ENCODE measurements at places on chromosomes 1 and 21. TPM values are rescaled to one million over a fixed set of nuclear protein-coding genes. Genes with fewer than 3 reads are reported as not detected.

DNA sequence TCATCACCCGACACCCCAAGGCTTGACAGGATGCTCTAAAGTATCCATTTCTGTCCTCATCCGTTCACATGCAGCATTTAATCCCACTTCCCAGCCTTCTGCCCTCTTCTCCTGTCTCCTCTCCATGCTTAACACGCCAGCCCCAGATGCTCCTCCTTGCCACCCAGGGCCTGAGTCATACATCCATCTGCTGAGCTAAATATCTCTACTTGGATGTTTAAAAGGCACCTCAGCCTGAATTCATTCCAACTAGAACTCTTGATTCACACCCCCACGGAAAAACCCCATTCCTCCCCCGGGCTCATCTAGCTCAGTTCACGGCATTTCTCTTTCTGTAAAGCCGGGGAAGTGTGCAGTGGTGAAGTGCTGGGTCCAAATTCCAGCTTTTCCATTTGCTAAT, 27.7 kb downstream of the TEX35 start:
- peak; percentile 62 for DNase-seq

Gene PPIAL4G
- not detected for total RNA-seq

Gene PIGR
- not detected for total RNA-seq

GRCh38 chr1:106768501-106768900, 288.0 kb upstream of the PRMT6 start:
- DNase-seq: peak; percentile 70

DNA sequence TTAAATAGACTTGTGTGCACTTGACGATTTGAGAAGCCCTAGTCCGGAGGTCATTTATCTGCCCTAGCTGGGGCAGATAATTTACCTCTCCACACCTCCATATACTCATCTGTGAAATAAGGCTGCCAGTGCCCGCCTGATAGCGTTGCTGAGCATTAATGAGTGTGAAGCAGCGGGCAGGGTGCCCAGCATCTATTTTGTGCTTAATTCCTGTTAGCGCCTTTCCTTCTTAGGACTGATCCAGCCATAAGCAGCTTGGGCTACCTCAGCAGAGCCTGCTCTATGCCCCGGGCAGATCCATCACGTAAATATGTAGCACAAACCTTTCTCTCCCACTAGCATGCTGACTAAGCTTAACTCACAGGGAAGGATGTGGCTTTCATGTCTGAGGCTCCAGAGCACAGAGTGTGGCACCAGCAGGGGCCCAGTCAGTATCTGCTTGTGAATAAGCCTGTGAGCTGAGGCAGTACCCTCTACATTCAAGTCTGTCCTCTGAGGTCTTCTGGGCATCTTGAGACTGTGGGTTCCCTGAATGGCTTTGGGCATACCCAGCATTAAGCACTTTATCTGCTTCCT, 21.5 kb upstream of the RNF187 start:
- DNase-seq: no peak

DNA sequence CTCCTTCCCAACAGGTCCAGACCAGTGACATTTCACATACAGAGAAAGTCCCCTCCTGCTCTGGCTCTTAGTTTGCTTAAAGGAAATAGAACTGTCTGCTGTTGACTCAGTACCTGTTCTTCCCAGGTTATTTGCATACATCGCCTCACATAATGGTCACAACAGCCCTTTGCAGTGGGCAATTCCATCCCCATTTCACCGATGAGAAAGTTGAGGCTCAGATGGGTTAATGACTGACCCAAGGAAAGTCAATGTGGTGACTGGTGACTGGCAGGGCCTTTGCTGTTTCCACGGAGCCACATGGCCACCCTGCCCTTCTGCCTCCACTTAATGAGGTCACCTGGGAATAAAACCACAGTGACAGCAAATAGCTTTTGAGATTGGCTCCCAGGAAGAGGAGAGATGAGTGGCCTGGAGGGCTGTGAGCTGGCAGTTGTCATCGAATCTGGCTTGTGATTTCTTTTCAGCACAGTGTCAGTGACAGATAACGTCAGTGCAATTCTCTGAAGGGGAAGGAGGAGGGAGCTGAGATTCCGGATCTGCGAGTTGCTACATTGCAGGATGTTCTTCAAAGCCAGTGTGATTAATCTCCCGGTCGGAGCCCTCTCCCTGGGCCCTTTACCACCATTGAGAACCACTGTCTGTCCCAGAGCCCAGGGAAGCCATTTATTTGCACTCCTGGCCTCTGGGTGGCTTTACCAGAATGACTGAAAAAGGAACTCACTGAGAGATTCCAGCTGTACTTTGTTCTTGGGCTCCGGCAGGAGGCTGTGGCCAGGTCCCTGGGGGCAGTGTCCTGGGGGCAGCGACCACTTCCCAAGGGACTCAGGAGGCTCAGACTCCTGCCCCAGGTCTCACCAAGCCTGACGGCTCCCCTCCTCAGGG, 117.2 kb downstream of the CNIH3 start:
- peak; percentile 46 for DNase-seq

Gene KRTAP19-1
- total RNA-seq: not detected

Gene MR1
- 21.6 TPM for total RNA-seq

Gene ITGB2
- 0.09 TPM for total RNA-seq

GRCh38 chr1:1021010-1021919, 1.3 kb downstream of the AGRN start:
- peak; percentile 64 for DNase-seq

Gene FTCD
- 0.27 TPM for total RNA-seq

Gene FNDC10
- 4.5 TPM for total RNA-seq

Gene TSSK3
- 2.3 TPM for total RNA-seq

- no peak for DNase-seq
Observed at GRCh38 chr21:42107177-42107880, 36.2 kb downstream of the UMODL1 start.

Gene INKA2
- 0.27 TPM for total RNA-seq

GRCh38 chr21:38273745-38274542, 17.2 kb downstream of the KCNJ15 start:
- no peak for DNase-seq

Gene MANEAL
- 0.65 TPM for total RNA-seq

DNA sequence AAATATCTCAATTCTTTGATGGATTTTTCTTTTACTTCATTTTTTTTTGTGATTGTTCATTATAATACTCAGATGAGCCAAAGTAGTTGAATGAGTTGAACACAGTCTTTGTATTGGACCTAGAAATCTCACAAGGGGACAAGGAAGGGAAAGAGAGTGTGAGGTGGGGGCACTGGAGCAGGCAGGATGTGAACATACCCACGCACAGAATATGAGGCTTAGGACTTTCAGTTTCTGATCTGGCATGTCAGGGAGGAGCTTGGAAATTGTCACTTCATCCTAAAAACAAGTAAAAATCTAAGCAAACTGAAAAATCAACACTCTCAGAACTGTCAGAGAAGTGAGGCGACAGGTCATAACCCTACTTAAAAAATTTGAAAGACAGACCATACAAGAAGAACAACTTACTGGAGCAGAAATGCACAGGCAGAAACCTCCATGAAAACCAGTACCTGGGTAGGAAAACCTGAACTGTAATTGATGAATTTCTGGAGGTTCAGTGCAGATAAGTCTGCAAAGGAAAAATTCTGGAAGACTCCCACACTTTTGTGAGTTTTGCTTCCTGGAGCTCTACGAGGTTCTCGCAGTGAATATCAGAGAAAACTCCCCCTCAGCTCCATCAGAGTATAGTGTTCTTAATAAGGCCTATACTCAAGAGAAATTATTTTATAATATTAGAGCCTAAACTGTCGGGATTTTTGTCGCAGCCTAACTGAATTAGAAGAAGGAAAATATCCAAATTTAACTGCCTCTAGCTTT, 3.6 kb upstream of the PTGS2 start:
- DNase-seq: peak; percentile 17

GRCh38 chr1:103489935-103490334, 35.6 kb upstream of the RNPC3 start:
- DNase-seq: no peak

Gene IRF6
- 3.1 TPM for total RNA-seq

DNA sequence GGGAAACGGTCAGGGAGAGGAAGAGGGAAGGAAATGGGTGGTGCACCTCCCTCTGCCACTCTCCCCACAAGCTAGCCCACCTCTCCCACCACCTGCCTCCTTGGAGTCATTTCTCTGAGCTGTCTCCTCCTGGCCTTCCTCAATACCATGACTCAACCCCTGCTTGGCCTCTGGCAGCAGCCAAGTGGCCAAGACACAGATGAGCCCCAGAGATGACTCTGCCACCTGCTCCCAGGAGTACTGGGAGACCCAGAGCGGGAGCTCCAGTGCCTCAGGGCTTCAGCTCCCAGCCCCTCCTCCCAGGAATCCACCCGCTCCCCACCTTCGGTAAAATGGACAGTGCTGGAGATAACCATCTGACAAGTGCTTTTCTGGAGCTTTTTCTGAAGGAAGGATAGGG, 2.6 kb downstream of the S100A16 start:
- no peak for DNase-seq

Gene SPATA45
- total RNA-seq: not detected

DNA sequence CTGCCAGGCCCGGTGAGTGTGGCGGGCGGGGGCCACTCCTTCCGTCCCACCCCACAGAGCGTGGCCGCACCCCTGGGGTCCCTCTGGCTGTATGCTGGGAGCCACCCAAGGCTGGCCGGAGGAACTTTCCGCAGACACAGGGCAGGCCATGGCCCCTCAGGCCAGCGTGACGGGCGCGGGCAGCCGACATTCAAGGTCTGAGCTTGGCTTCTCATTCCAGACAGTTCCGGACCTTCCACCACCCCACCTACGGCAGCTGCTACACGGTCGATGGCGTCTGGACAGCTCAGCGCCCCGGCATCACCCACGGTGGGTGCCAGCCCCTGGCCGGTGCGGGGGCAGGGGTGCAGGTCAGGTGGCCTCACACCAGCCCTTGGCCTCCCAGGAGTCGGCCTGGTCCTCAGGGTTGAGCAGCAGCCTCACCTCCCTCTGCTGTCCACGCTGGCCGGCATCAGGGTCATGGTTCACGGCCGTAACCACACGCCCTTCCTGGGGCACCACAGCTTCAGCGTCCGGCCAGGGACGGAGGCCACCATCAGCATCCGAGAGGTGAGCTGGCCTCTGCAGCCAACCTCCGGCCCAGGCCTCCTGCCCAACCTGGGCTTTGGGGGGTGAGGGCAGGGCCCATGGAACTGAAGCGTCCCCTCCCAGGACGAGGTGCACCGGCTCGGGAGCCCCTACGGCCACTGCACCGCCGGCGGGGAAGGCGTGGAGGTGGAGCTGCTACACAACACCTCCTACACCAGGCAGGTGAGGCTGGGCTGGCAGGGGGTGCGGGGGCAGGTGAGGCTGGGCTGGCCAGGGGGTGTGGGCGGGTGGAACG, 7.3 kb downstream of the SCNN1D start:
- no peak for DNase-seq

- peak; percentile 98 for DNase-seq
Observed at GRCh38 chr21:16419188-16419921, 689.6 kb downstream of the USP25 start.

GRCh38 chr1:113818578-113818977, 6.3 kb upstream of the RSBN1 start:
- no peak for DNase-seq

- DNase-seq: no peak
Observed at GRCh38 chr21:39669485-39669884, 56.7 kb downstream of the B3GALT5 start.

Gene HLX
- 4.1 TPM for total RNA-seq

DNA sequence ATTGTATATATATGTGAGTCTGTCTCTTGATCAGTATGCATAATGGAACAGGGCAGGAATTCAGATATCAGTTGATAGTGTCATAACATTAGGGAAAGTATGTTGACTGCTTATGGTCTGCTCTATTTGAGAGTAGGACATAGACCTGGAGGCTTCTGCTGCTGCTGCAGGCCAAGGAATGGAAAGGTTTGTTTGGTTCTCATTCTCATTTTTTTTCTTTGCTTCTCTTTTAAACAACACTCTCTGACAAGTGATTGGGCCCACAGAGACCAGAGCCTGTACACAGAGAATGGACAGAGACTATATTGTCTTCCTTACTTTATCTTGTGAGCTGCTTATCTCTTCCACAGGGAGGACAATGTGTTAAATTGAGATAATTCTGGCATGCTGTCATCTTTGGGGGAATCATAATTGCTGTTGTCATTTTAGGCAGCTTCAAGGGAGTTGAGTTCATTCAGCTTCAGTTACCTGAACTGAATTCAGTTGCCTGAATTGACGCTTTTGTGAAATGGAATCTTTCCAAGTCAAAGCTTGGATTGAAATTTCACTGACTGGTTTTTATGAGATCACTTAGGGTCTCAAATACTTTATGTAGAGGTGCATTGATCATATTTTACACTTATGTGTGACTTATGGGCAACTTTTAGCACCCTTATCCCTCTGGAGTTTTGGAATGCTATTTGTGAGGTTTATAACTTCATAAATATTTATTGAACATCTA, 16.9 kb downstream of the CAP1 start:
- DNase-seq: no peak

GRCh38 chr1:159985473-159985872, 31.4 kb upstream of the SLAMF9 start:
- no peak for DNase-seq

DNA sequence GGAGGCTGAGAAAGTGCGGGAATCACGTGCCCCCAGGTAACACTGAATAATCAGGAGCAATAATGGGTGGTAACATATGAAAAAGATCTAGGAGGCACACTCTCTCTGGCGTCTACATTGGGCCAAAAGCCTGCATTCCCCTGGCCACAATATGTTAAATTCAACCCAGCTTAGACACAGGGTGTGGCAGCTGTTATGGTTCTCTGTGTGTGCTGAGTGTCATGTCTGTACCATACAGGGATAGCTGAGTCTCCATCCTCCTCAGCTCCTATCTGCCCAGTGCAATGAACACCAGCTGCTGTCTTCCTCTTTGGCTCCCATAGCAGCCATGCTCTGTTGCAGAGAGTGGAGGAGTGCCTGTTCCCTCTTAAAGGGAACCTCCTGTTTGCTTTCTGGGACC, 14.3 kb downstream of the S100A11 start:
- DNase-seq: no peak

DNA sequence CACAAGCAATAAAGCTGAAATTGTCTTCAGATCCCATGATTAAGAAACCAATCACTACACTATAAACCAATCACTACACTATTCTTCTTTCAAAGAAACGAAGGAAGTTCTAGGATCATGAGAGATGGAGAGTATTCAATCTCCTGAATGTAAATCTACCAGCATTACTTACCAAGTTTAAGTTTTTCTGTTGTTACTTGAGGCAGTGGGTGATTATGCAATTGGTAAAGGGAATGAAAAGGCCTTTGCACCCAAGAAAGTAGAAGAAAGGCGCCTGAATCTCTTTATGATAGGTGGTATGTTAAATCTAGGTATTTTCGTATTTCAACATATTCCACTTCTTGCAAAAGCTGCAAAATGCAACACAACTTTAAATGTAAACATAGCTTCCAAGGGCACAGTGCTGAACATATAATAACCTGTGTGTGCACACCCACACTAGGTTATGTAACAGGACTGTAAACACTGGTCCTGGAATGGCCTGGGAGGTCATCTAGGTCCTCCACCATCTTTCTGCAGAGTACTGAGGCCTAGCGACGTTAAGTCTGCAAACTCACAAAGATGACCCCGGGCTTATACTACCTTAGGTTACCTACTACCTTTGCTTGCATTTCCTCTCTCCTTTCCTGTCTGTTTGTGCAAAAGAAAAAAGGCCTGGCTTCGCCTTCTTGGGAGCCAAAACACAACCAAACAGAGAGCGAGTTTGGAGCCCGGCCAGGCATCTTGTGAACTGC, 1.1 kb upstream of the UAP1 start:
- DNase-seq: no peak

Gene TNFRSF18
- not detected for total RNA-seq

- peak; percentile 48 for DNase-seq
Observed at GRCh38 chr1:59408608-59409240, 111.8 kb downstream of the FGGY start.

- no peak for DNase-seq
Observed at GRCh38 chr1:22189619-22190018, 46.7 kb upstream of the WNT4 start.

Measured in fibroblast of the aortic adventitia (primary cell).